ENCODE measurements at places on chromosomes 4 and X. TPM values are rescaled to one million over a fixed set of nuclear protein-coding genes. Genes with fewer than 3 reads are reported as not detected.

Gene DGAT2L6
- not detected for polyA plus RNA-seq

Gene KIT
- 0.03 TPM for polyA plus RNA-seq

Gene MAGEA1
- not detected for polyA plus RNA-seq

Gene FAM149A
- 0.66 TPM for polyA plus RNA-seq

Gene AMTN
- polyA plus RNA-seq: not detected

Gene NLRP2B
- polyA plus RNA-seq: not detected

Gene MTTP
- 0.09 TPM for polyA plus RNA-seq

Gene SLC25A4
- 13.2 TPM for polyA plus RNA-seq

Gene GABRQ
- polyA plus RNA-seq: 0.08 TPM

Gene CDS1
- 14.1 TPM for polyA plus RNA-seq

Gene GPR173
- 0.20 TPM for polyA plus RNA-seq

Gene TEX28
- not detected for polyA plus RNA-seq

Gene ABCG2
- 3.4 TPM for polyA plus RNA-seq

Gene XG
- polyA plus RNA-seq: 70.9 TPM

DNA sequence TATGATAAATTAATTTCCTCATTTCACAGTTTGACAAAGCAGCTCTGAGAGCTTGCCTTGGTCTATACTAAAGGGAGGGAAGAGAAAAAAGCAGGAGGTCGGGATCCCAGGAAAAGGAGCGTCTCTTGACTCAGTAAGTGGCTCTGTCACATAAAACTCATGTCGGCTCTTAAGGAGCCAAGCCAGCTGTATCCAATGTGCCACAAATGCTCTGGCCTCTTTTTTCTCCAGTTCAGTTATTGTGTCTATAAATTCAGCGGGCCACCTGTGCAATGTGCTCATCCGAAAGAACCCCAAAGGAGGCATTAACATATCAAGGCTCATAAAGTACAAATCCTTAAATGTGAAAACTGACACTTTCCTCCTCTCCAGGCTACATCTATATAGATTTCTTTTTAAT is 337.7 kb upstream of the FAM241A start:
- DNase-seq: no peak

DNA sequence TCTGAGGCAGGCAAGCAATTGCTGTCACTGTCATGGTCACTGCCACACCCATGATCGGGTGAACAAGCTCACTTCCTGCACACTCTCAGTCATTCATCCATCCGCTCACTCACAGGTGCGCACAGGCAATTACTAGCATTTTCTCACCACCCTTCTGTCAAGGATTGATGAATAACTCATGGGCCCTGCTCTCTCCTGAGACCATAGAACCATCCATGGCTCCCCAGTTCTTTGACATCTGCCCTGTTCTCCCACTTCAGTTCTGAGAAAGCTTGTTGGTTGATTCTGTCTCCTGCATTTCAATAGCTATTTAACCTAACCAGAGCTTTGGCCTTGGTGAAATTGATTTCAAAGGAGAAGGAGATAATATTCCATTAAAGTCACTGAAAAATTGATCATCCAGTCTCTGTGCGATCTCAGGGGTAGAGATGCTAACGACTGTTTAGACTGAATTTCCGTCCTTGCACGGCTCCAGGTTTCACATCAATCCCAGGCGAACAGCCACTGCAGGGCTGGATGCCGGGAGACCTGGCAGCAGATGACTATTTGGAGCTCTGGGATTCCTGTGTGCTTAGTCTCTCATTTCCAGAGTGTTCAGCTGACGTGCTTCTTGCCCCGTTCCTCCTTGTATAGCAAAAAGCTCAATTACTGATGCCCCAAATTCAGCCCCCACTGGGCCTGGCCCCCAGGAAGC is 36.9 kb upstream of the ADRA2C start:
- DNase-seq: no peak

- no peak for DNase-seq
These were observed 430.4 kb downstream of the ADGRL3 start for GRCh38 chr4:61630548-61630947.

GRCh38 chr4:121822796-121823504 is 733 bp downstream of the CCNA2 start:
- DNase-seq: no peak

DNA sequence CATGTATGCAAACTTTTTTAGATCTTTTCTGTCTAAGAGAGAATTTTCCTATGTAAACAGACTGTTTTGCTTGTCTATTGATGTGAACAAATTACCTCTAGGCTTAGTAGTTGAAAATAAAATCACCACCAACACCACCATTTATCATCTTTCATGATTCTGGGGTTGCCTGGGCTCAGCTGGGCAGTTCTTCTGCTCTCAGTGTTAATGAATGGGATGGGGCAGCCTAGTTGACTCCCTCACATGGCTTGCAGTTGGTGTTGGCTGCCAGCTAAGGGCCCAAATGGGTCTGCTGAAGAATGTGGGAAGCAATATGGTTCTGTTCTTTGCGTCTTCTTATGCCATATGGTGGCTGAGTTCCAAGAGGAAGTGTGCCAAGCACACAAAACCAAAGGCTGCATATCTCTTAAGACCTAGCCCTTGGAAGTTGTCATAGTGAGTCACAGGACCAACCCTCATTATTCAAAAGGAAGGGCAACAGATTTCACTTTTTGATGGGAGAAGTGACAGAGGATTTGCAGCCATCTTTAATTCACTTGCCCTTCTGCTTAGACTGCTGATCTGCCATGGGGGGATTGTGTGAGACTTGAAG is 17.9 kb downstream of the REELD1 start:
- DNase-seq: no peak

DNA sequence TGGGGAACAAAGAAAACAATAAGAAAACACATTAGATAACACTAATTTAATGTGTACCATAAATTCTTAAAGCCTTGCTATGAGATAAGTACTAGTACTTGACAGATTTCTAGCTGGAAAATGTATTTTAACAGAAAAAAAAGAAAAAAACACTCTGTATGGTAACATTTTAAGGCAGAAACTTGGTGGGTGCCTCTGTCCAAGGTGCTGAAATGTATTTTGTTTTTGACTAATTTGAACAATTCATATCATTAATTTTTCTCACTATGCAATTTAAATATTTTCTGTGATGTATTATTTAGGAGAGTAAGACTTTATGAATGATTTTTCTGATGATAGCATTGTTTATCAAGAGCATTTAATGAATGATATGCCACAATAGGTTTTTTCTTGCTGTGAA is 107.5 kb downstream of the GABRG1 start:
- DNase-seq: no peak

GRCh38 chrX:9257718-9258420 is 207.0 kb upstream of the TBL1X start:
- DNase-seq: no peak

- DNase-seq: no peak
These were observed 651 bp upstream of the SAP30 start for GRCh38 chr4:173370130-173370476.

- no peak for DNase-seq
These were observed 1.2 kb downstream of the SULT1B1 start for GRCh38 chr4:69759189-69759604.

DNA sequence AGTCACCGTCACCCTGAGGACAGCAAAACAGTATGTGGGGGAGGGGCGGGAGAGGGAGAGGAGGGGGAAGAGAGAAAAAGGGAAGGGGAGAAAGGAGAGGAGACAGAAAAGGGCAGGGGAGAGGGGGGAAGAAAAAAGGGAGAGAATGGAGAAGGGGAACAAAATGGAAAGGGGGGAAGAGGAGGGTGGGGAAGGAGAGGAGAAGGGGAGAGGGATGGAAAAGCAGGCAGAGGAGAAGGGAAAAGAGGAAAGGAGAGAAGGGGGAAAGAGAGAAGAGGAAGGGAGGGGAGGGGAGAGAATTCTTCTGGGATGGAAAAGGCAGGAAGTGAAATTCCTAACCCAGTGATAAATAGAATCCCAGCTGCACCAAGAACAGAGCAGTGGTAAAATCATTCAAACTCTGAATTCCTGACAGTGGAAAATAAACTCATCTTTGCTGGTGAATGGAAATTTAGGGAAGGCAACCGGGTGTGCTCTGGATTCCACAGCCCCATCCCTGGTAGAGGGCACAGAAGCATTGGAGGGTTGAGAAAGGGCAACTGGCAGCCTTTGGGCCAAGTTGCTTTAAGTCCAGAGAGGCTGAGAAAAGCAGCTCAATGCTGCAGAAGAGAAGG is 244.2 kb downstream of the BCOR start:
- no peak for DNase-seq

DNA sequence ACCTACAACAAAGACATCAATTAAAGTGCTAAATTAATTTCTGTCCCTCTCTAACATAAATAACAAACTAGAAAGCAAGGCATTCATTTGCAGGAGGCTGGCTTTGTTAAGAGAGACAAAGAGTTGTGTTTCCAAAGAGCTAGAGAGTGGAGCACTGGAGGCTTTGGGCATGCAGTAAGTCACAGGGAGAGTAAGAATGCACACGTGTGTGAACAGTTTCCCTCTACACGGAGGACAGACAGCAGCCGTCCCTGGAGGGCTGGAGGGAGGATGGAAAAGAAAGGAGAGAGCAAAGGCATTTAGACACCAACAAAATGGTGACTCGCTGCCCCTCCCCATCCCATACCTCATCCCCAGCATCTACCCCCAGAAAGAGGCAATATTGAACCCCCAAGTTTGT is 20.4 kb upstream of the DCHS2 start:
- no peak for DNase-seq

DNA sequence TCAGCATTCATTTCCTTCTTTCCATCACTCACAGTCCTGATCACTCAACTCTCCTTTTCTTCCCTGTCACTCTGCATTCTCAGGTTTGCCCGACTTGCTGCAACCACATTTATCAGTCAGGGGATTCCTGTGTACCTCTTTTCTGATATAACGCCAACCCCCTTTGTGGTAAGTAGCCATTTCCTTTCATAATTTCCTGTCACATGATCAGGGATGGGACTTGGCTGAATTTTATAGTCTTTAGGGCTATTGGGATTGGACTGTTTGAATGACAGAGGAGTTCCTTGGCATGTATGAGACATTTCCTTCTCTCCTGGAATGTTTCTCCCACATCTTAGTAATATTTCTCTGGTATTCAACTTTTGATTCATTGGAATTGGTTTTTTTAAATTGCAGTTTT is 11.0 kb downstream of the PGM2 start:
- no peak for DNase-seq

GRCh38 chrX:2811271-2811670 is 17.5 kb upstream of the GYG2 start:
- DNase-seq: no peak

GRCh38 chr4:139554893-139555704 is 920 bp downstream of the SETD7 start:
- DNase-seq: no peak

- no peak for DNase-seq
These were observed 191.8 kb downstream of the MAML3 start for GRCh38 chr4:139962130-139962684.

DNA sequence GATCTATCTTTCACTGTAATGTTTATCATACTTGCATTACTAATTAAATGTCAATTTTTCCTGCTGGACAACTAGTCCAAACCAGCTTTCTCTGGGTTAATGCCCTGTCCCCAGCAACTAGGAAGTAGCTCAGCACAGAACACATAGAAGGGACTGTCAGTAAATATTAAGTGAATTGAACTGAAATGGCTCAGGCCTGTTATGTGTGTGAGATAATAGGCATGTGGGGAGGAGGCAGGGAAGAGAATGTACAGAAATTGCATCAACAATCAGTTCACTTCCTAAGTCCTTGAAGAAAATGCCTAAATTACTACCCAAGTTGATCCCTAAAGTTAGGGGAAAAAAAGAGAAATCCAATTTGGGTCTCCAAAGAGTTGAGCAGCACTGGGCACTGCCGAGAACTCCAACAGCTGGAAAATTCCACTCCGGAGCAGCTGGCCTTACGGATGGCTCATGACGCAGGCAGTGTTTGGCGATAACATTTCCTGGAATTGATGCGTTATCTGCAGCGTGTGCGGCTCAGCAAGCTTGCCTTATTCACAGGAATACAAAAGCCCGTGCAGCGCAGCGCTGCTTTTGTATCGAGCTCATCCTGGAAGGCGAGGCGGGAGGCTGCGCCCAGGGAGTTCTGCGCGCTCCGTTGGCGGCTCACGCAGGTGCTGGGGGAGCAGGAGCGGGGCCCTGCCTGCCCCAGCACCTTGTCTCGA is 297.3 kb upstream of the LCORL start:
- DNase-seq: no peak

DNA sequence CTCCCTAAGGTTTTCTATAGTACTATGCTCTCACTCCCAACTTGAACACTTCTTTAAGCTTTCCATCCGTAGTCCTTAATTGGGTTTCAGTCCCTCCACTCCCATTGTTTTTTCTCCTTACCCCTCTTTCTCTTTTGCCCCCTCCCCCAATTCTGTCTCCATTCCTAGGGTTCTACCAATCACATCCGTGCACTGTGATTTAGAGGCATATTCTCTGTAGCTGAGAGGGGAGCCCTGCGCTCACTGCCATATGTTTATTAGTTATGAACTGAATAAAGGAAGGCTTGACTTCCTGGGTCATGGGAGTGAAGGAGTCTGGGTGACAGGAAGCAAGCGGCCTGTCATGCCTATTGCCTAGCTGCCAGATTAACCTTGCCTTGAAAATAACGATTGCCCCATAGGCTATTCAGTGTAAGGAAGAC is 471 bp downstream of the MCTS1 start:
- no peak for DNase-seq

DNA sequence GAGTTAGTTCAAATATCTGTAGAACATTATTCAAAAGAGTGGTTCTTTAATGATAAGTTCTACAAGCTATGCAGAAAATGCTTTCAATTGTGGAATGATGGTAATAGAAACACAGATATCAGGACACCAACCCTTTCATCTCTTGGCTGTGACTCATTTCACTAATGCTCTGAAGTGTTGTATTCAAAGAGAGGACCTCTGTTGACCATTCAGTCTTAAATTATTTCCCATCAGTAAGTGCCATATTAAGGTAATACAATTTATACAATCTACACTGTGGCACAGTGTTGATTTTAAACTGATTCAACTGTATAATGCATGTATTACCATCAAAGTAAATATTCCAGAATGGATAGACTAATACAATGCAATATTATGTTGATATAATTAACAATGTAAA is 289.0 kb upstream of the ADGRL3 start:
- no peak for DNase-seq

DNA sequence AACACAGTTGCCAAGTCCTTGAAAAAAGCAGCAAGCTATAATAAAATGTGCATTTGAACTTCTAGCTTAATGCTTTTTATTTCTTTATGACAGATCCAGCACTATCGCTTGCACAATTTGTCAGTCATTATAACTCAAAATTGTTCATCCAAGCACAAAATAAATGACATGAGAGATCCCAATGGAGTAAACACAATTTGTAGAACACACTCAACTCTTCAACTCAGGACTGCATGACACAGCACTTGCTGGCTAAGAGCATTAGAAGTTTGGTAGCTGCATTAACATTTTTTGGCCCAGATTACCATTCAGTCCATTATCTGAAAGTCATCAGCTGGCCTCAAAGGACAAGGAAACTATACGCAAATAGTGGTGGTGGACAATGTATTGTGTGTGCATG is 530.1 kb downstream of the INPP4B start:
- DNase-seq: no peak

DNA sequence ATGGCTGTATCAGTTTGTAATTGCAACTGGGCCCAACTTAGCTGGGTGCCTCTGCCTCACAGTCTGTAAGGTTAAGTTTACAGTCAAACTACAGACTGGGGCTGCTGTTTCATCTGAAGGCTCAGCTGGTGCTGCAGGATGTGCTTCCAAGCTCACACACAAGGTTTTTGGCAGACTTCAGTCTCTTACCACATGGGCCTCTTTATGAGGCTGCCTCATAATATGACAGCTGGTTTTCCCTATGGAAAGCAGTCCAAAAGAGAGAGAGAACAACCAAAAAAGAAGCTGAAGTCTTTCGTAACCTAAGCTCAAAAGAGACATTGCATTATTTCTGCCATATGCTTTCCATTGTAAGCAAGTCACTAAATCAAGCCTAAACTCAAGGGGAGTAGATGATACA is 271.7 kb downstream of the DCTD start:
- no peak for DNase-seq
